CD4-positive, alpha-beta T cell (primary cell): ENCODE measurements at places on chromosomes 2 and 18.

GRCh38 chr2:143833015-143833660, 686.8 kb downstream of the ZEB2 start:
- DNase-seq = no peak

- no peak for DNase-seq
Measured at GRCh38 chr18:43886341-43886740, 609.1 kb upstream of the SYT4 start.

DNA sequence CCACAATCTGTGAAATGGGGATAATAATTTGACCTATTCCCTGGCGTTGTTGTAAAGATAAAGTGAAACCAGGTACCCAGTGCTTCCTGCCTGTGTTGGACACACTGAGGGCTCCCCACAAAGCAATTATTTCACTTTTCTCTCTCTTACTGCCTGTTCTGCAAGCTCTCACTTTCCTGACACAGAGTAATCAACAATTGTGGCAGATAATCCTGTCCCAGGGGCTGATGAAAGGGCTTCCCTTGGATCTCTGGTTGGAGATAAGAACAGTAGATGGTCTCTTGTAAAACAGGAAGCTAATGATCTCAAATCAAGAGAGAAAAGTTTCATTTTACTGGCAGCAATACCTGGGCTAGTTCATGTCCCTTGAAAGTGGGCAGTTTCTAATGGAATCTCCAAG, 190.4 kb upstream of the EPHA4 start:
- DNase-seq = no peak

DNA sequence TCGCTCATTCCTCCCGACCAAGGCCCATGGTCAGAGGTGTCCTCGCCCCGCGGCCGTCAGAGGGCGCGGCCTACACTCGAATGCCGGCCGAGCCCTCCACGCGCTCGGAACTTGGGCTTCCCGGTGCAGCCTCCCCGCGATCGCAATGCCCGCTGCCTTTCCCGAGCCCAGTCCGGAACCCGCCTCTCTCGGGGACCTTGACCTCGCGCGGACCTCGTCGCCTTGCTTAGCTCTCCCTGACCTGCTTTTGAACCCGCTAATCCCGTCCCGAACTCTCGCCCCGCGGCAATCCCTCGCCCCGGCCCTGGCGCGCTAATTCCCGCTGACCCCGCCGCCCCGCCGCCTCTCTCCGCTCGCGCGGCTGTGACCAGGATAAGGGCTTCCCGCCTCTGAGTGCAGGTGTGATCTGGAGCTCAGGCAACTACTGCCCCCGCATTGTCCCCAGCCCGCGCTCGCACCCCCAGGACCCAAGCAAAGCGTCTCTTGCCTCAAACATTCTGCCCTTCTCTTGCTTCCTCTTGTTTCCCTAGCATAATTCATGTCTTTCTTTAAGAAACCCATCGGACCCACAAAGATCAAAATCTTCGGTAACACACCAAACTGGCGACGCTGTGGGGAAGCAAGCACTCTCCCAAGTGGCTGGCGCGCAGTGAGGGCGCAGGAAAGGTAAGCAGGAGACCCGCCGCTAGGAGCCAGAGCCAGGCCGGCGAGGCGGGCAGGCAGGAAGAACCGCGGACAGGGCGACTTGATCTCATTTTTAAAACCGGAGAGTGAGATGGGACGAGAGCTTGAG, 46.6 kb upstream of the ATP6V1B1 start:
- DNase-seq = no peak

DNA sequence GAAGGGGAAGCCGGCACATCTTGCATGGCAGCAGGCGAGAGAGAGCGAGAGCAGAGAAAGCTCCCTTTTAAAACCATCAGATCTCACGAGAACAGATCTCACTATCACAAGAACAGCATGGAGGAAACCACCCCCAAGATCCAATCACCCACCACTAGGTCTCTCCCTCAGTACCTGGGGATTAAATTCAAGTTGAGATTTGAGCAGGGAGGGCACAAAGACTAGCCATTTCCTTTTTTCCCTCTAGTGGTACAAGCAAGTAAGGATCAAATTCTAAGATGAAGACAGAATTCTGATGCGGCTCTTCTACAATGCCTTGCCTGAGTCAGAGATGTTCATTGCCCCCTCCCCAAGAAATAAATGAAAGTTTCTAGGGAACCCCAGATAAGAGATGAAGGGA, 45.6 kb upstream of the ANKRD44 start:
- peak; percentile 25 for DNase-seq

DNA sequence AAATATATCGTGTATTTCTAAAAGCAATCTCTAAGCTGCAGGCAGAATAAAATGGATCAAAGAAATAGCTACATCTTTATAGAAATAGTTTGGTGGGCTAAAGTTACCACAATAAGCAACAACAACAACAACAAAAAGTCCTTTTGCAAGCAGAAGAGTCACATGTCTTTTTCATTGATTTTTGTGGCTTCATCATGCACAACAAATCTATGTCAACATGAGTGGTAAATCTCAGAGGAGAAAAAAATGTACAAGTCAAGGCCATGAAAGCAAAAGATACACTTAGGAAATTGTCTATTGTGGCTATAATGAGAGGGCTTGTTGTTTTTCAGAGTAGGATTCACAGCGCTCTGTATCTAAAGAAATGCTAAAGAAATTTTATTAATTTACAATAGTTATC, 269.7 kb downstream of the GRB14 start:
- DNase-seq = no peak

DNA sequence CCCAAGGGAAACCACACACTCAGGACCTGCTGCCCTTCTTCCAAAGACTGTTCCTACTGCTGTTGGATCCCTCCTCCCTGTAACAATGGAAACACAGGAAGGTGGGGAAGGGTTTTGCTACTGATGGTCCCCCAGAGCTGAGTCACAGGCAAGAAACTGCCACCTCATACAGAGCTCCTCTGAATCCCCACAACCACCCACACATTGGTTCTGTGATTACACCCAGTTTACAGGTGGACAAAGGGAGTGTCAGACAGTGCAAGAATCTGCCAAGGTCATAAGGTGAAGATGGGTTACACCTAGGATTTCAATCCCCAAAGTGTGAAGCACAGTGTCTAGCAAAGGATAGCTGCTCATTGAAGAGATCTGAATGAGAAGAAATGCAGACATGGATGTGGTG, 141.7 kb upstream of the LMAN1 start:
- no peak for DNase-seq

DNA sequence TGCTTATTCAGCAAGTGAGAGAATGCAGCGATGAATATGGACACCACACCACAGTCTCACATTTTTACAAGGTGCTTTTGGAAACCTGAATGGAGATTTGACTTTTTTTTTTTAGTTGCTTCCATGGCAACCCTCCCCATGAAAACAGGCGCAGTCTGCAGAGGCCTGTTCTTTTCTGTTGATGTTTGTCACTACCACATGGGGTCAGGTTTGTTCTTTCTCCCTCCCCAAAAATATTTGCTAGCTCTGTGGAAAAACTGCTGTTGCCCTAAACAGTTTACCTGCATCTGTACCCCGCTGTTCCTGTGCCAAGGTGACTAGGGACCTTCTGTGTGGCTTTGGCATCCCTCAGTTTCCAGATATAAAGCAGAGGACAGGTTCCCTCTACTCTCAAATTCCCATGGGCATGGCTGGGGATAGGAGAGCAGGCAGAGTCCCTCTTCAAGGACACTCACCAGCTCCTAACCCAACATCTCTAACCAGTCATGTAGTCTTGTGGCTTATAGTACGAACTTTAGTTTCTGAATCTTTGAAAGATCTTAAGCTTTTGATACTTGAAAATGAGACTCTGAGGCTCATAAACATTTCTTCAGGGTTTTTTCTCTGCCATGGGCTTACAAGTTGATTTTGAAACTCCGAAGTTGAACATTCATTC, 14.7 kb upstream of the MAPRE2 start:
- DNase-seq = peak; percentile 36

GRCh38 chr2:198441246-198441645, 636.9 kb downstream of the PLCL1 start:
- no peak for DNase-seq

GRCh38 chr2:128361376-128362131, 42.9 kb upstream of the HS6ST1 start:
- DNase-seq = no peak

GRCh38 chr2:219983836-219984235, 356.4 kb downstream of the SLC4A3 start:
- no peak for DNase-seq

DNA sequence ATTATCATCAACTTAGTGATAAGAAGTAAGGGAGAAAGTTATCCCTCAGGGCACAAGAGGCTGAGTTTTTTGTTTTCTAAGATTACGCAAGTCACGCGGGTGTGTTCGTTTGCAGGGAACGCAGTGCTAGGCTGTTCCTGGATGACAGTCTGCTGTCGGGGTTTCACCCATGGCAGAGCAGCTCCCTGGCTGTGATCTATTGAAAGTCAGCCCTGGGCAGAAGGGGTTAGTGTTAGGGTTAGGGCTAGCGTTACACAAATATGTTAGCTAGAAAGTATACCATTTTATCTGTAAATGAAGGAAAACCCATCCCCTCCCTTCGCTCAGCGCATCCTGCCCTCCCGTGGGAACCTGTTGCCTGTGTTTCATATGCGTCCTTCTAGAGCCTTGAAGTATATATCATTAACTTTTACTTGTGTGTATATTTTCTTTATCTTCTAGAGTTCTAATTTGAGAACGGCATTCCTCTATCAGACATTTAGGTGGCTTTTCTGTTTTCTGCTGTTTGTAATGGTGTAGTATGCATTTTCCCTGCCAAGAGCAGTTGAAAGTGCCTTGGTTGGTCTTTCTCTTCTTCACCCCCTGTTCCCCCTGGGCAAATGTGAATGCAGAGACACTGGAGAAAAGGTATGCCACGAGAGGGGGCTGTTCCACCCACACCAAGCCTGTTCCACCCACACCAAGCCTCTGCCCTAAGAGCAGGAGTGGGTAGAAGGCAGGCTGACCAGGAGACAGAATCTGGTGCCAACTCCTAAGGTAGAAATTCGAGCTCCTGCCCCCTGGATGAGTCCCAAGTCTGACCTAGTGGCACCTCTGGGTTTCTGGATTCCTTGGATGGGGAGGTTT, 47.0 kb downstream of the ARMC9 start:
- no peak for DNase-seq

DNA sequence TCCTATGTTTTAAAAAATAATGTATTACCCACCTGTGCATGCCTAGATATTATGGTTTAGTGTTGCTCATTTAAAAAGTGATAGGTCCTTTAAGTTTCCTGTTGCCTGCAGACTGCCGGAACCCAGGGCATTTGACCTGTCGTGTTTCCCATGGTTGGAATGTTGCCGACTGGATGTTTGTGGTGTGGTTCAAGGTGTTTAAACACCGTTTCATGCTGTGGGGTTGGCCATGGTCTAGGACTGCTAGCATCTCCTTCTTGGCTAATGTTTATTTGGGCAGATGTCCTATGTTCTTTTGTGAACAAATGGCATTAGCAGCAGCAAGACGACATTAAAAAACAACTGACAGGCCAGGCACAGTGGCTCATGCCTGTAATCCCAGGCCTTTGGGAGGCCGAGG, 92.9 kb upstream of the LMAN1 start:
- no peak for DNase-seq

GRCh38 chr2:226208726-226209125, 590.9 kb downstream of the IRS1 start:
- no peak for DNase-seq

GRCh38 chr2:133262893-133263292, 305.4 kb downstream of the NCKAP5 start:
- no peak for DNase-seq
